Forelimb muscle (tissue), 1 donor: ENCODE measurements at places on chromosomes 1 and 21.

DNA sequence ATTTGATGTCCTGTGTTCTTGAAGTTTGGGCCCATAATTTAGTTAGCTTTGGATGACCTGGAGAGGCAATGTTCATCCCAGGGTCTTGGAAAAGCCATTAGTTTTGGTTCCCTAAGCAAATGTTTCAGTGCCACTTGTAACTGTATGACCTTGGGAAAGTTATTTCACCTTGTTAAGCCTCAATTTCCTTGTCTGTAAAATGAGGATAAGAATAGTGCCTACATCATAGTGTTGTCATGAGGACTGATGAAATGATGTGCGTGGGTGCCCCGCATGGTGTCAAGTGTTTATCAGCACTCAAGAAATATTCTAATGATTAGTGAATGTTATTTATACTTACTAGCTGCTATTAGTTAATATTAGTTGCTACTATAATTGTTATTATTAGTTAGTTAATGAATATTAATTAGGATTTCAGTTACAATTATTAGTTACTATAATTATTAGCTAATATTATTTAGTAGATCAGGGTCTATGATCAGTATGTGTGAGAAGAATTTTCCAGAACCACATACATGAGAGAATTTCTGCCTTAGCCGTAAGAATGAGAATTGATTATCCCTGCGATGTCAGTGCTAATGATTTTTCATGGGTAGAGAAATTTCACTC, 1.9 kb downstream of the SH3BGR start:
- no peak for DNase-seq

DNA sequence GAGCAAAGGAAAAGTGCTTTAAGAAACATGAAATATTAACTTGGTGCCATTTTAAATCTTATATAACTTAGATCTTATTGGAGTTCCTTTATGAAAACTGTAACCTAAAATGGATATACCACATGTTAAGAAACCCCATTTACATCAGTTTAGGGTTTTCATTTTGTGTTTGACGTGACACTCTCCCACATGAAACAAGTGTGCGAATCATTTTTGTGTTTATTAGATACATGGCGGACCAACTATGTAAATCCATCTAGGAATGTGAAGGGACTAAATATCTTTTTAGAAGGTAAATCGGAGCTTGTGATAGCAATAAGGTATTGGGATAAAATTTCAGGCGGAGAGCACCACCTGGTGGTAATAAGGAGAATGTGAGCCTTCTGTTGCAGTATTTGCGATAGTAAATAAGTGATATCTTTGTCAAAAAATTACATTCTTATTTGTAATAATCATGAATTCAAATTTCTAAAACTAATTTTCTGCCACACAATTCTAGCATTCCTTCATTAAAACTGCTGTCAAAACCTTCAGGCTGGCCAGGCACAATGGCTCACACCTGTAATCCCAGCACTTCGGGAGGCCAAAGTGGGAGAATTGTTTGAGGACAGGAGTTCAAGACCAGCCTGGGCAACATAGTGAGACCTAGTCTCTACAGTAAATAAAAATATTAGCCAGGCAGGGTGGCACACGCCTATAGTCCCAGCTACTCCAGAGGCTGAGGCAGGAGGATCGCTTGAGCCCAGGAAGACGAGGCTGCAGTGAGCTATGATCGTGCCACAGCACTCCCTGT, 31.3 kb downstream of the SMAP2 start:
- no peak for DNase-seq

GRCh38 chr1:56931211-56931610, 34.6 kb downstream of the C8B start:
- no peak for DNase-seq

GRCh38 chr1:197127246-197127912, 19.1 kb downstream of the ASPM start:
- DNase-seq: no peak

DNA sequence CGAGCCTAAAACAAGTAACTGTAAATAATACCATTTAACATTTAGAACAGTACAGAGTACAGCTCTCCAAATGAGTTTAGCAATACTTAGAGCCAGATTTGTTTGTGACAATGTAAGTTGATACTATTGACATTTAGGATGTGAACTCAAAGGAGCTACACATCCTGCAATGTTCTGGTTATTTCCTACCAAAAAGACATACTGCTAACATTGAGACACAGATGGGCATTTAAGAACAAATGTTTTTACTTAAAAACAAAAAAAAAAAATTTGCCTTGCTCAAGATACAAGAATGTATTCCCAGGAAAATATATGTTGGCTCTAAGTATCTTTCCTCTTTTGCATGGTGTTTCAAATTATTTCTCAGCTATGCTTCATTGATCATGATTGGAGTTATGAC, 1464.8 kb upstream of the PRMT6 start:
- DNase-seq: no peak

- no peak for DNase-seq
These were observed 271.3 kb upstream of the B3GALT2 start for GRCh38 chr1:193457676-193458075.

GRCh38 chr1:65769636-65770035, 23.1 kb upstream of the PDE4B start:
- DNase-seq: no peak

GRCh38 chr1:214361636-214362035, 80.7 kb downstream of the SMYD2 start:
- no peak for DNase-seq

GRCh38 chr1:164466429-164466828, 92.6 kb upstream of the PBX1 start:
- DNase-seq: no peak

- DNase-seq: no peak
These were observed 45.8 kb downstream of the DNAJC6 start for GRCh38 chr1:65355031-65355712.

- DNase-seq: no peak
These were observed 779.6 kb upstream of the ADGRL2 start for GRCh38 chr1:81021134-81021533.

DNA sequence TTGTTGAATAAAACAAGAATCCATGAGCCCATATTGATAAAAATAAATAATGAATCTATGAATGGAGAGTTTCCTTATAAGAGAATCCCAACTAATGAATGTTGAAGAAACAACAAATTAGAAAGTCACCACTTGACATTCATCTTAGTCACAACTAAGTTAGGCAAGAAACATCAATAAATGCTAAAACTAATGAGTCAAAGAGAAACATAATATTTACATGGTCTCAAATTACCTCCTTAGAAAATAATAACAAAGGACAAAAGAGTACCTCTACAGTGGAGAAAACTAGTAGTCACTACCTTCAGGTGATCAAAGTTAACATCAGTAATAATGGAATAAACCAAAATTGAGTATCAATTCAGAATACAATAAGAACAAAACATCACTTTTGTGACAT, 93.5 kb downstream of the AKT3 start:
- DNase-seq: no peak

DNA sequence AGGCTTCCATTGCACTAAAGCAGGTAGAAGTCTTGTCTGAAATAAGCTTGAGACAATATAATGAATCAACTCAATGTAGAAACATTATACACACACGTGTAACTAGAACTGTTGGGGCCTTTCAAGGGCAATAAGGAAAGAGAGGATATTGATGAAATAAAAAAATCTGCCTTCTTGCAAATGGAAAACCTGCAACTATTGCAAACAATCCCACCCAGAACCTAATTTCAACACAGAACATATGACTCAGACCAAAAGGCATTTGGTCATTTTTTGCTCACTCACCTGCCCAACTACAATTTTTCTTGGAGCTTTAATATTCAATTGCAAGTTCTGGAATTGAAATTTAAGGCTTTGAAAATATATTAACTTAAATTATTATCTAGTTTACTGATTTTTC, 900.1 kb downstream of the TTLL7 start:
- DNase-seq: no peak

- no peak for DNase-seq
These were observed 192.1 kb upstream of the ADAMTS5 start for GRCh38 chr21:27158967-27159366.

GRCh38 chr1:175373786-175374623, 181.4 kb upstream of the KIAA0040 start:
- DNase-seq: no peak

- DNase-seq: no peak
These were observed 509.8 kb upstream of the ADAMTS5 start for GRCh38 chr21:27476696-27477095.

DNA sequence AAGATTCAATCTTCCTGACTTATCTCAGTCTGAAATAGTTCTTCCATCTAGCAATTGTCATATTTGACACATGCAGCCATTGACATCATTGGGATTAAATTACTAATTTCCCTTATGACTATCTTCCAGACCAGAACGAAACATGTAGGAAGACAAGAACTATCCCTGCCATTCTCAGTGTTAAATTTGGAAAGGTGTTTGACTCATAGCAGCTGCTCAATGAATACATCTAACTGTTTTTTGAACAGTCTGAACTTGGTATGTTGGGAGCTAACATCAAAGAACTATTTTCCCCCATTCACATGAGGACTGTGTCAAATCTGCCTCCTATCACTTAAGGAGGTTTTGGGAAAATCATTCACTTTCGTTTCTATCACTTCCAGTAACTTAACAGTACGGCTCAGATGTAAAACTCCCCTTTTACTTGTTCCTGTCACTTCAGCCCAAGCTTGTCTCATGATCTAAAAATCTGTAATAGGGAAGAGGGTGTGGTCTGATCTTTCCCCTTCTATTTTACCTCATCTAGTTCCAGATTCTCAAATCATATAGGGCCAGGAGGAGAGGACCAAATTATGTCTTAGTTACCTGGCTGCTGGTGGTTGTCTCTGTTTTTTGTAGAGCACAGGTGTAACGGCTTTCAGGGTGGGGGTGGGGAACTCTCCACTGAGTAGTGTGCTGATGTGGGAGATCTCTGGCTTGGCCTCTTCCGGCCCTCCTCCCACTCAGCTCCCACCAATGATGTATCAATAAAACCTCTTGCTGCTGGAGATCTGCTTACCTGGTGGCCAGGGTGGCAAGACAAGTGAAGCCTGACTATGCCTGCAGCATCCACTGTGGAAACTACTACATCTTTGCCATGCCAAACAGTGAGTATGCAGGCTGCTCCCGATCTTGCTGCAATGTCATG, 26.2 kb upstream of the SLAMF1 start:
- DNase-seq: no peak

GRCh38 chr1:164560121-164560541, 1.1 kb downstream of the PBX1 start:
- no peak for DNase-seq

- DNase-seq: no peak
These were observed 38.9 kb downstream of the PGM1 start for GRCh38 chr1:63632110-63632509.

DNA sequence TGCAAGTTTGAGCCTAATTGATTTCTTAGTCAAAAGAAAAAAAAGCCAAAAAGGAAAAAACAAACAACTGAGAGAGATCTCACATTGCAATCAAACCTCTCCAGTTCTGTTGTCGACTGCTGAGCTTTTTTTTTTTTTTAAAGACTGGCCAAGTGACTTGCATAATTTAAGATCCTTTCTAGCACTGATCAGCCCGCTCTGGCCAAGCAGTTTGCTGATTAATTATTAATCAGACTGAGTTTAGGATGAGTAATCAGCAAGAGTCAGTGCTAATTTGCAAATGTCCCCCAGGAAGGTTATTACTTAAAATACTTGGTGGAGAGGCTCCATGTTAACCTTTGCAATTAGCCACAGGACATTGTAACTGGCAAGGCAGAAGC, 39.3 kb downstream of the HMGB4 start:
- no peak for DNase-seq

- DNase-seq: no peak
These were observed 29.5 kb downstream of the SYT2 start for GRCh38 chr1:202680586-202681352.

GRCh38 chr21:42235593-42235992, 16.7 kb downstream of the ABCG1 start:
- no peak for DNase-seq

DNA sequence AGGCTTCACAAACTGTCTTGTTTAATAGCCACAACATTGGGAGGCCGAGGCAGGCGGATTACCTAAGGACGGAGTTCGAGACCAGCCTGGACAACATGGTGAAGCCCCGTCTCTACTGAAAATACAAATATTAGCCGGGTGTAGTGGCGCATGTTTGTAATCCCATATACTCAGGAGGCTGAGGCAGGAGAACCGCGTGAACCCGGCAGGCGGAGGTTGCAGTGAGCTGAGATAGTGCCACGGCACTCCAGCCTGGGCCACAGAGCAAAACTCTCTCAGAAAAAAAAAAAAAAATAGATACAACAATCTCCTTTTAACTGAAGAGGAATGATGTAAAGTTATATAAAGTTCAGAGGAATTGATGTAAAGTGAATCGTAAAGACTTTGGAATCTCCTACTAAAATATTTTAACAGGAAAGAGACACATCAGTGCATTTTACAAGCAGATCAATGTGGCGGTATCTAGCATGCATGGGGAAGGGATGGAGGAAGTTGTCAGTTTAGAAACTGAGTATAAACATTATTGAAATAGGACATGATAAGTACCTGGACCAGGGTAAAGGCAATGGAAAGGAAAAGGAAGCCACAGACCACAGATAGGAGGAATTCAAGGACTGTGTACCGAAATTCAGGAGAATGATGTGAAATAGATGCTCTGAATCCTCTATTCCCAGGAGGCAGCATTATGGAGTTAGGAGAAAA, 41.5 kb downstream of the PTPRC start:
- no peak for DNase-seq

- no peak for DNase-seq
These were observed 771.5 kb upstream of the ADGRL2 start for GRCh38 chr1:81029266-81029665.

GRCh38 chr1:43952731-43953346, 6.1 kb downstream of the IPO13 start:
- DNase-seq: no peak

DNA sequence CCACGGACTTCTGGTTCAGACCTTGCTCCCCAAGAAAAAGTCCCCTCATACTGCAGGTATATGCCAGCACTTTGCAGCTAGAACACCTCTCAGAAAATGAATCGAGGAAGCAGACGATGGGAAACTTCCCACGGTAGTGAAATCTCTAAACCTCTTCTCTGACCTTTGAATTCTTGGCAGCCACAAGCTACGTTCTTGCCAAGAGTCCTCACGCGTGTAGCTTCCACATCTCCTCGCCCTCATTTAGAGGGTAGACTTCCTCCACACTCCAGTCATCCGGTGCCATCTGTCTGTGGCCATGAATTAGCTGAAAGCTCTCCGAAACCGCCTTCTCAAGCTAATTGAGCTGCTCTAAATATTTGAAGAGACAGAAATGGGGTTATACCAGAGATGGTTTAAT, 127.8 kb downstream of the RGS7 start:
- DNase-seq: no peak

DNA sequence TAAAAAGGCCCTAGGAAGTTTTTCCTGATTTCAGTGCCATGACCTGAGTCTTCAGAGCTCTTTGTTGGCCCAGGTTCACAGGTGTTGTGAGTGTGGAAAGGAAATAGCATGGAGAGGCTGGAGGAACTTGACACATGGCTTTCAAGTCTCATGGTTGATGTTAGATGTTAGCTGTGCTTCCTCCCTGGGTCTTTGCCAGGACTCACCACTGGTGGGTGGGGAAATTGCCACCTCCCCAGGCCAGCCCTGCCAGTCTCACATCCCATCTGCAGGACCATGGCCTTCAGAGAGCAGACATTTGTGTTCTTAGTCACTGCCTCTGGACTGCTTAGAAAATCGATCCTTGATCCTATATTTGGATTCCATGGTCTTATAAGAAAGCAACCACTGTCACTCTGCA, 383.2 kb downstream of the DISC1 start:
- DNase-seq: no peak
